ENCODE measurements at places on chromosomes 5 and 9.

DNA sequence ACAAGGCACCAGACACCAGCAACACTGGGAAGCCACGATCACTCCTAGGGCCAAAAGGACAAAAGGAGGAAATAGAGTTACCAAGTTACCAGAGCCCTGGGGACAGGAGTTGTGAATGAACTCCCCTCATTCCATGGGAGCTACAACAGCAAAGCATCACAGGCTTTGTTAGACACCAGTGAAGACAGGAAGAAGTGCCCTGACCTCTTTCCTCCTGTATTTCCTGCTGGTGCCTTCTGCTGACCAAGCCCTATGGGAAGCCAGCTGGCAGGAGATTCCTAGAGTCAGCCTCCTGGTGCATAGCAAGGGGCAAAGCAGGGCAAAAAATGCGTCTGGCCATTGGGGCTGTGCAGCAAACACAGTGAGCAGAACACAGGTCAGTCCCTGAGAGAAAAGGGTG, 374.7 kb downstream of the ZSWIM6 start:
- DNase-seq = no peak

GRCh38 chr5:172920447-172920849, 38.8 kb upstream of the RPL26L1 start:
- no peak for DNase-seq

DNA sequence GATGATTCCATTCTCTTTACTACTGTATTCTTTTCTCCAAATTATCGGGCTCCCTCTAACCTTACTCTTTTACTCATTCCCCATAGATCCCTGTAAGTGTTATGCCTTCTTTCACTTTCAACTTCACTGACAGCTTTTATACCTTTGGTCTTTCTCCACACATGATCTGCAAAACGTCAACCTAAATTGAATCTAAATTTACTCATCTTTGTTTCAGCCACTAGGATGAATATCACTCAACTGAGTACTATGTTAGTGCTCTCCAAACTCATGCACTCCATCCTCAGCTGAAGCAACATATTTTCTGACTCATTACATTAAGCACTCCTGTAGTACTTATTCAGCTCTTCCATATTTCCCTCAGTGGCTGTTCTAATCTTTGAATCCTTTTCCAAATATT, 133.4 kb downstream of the ADAMTS19 start:
- no peak for DNase-seq

DNA sequence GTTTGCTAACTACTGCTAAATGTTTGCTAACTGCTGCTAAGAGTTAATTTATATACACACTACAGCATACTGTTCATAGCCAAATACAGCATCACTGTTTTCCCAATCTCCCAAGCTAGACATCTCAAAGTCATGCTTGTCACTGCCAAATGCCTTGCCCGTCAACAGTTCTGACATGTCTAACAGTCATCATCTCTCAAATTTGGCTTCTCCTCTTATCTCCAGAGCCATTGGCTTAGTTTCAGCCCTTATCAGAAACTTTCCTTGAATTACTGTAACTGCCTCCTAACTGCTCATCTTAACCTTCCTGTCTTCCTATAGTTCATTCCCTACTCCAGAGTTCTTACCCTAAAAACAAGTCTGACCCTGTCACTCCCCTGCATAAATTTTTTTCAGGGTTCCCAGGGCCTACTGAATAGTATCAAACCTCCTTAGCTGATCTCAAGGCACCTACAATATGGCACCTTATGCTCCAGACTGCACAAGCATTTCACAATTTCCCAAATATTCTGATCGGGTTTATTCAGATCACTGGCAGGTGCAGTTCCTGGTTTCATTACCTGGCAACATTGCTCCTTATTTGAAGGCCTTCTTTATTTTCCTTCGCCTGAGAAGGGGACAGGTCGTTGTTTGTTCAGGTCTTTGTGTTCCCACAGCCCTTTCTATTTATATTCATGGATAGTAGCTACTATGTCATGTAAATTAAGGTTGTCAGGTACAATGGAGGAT, 55.9 kb upstream of the ANKRD55 start:
- no peak for DNase-seq

- DNase-seq = no peak
Measured at GRCh38 chr5:149172261-149172660, 31.0 kb downstream of the ABLIM3 start.

DNA sequence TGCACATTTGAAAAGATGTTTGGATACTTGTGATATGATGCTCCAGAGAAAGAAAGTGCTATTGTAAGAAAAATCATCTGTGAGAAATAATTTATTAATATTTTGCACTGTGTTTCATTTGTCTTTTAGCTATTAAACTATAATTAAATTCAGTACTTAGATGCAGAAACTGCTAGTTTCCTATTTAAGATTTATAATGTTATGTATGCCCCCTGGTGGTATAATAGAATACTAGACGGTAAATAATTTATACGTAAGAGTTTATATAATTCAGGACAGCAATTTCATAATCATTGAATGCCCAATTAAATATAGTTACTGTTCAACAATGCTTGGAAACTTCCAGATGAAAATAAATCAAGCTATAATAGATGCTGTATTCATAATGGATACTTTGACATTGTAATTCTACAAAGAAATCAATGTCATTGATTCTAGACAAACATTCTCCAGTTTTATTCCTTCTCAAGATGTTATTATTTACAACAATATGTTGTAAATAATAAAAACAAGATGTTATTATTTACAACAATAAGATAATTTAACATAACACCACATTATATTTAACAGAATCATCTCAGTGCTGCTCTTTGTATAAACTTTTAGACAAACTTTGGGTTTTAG, 101.0 kb downstream of the TMEM232 start:
- DNase-seq = no peak

DNA sequence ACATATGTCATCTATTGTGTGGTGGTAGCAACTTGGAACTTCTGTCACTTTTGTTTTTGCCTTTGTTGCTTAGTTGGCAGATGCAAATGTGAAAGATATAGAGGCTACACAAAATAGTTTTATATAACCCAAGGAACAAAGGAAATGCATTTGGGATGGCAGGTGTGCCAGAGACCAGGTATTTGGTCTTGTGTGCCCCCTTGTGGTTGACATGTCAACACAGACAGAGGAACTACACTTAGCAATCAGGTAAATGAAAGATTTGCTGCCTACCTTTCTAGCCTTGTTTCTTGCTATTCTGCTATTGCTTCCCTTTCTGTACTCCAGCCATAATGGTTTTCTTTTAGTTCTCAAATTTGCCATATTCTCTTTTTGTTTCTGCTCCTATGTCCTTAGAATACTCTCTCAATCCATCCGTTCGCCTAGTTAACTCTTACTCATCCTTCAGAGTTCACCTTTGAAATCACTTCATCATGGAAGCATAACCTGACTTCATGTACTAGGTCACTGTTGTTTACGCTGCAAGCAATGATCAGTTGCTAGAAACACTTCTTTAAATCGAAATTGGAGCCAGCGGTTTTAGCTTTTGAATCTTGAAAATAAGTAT, 119.5 kb downstream of the TRPM3 start:
- no peak for DNase-seq

DNA sequence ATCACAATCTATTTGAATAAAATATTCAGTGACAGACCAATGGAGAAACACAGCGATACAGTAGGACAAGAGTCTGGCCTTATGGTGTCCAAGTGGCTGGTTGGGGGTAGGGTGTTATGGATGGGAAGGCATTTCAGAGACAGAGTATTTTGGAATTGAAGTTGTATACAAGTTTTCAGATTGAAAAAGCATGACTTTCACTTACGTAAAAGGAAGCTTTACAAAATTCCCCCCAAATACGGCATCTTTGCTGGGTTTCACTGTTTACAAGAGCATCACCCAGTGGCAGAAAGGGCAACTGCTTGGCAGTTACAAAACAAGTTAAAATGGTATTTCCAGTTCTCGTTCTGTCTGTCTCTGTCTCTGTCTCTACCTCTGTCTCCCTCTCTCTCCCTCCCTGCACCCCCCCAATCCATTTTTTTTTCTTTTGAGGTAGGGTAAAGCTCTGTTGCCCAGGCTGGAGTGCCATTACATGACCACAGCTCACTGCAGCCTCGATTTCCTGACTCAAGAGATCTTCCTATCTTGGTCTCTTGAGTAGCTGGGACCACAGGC, 86.2 kb downstream of the PTPN3 start:
- DNase-seq = no peak

DNA sequence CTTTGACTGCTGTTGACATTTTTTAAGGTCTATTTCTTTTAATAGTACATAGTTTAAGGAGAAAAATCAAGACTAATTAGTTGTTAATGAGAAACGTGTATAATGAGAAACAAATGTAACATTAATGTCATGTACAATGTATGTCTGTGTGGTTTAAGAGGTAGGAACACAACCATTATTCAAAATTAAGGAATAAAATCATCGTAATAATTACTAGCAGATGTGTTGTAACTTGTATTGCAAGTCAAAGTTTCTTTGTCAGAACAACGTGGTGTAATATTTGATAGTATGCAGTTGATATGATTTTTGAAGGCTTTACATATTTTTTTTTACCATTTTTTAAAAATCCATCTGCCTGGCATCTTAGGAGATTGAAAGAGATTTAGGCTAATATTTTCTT, 120.2 kb upstream of the ARRDC3 start:
- no peak for DNase-seq

GRCh38 chr9:17795744-17796143, 216.9 kb downstream of the SH3GL2 start:
- no peak for DNase-seq

- DNase-seq = no peak
Measured at GRCh38 chr5:176877793-176878331, 21.3 kb downstream of the HK3 start.

- no peak for DNase-seq
Measured at GRCh38 chr5:61811052-61811451, 479.0 kb downstream of the ZSWIM6 start.

DNA sequence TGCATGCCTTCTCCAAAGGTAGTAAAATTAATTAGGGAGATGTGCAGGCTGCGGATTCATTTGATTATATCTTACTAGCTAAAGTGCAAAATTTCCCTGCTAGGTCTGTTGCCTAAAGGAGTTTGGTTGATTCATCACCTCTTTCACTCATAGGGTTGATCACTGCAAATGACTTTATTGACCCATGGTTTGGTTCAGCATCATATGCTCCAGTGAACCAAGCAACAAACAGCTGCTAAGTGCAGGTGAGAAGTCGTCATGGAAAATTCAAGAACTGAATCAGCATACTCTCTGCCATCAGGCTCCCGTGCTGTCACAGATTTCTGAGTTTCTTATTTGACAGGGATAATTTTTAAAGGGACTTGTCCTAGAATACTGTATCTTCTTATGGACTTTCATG, 571.8 kb upstream of the CDH18 start:
- DNase-seq = no peak

GRCh38 chr9:8417341-8417740, 617.8 kb upstream of the DMAC1 start:
- DNase-seq = no peak

DNA sequence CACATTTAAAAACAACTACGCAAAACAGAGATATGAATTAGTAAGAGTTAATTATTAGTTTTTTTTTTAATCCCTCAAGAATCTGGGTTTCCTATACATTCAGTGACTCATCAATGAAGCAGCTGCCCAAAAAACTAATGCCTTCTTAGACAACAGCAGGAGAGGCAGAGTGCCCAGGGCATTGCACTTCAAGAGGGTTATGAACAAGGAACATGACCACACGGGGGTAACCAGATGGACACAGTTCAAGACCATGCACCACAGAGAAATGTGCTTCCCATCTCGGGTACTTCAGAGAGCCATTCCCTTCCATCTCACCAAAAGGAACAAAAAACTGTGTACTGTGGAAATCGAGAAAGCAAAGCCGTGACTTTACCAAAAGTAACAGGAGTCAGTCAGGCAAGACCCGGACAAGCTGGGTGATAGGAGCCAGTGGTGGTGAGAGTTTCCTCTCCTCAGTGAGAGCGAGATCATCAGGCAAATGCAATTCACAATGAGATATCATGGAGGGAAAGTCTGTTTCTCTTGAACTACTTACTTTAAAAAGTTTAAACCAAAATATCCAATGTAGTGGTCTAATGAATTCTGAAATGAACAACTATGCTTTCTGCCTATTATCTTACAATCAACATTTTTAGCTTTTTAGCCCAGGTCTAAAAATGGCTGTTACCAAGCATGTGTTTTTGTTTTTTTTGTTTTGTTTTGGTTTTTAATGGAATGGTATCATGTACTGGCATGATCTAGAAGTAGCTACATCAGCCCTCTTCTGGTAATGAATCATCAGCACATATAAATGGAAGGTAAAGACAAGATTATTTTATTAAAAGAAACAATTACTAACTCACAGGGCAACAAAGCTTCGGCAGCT, 192.1 kb downstream of the TSSK1B start:
- DNase-seq = no peak

- no peak for DNase-seq
Measured at GRCh38 chr5:132181011-132181629, 46.5 kb downstream of the P4HA2 start.

DNA sequence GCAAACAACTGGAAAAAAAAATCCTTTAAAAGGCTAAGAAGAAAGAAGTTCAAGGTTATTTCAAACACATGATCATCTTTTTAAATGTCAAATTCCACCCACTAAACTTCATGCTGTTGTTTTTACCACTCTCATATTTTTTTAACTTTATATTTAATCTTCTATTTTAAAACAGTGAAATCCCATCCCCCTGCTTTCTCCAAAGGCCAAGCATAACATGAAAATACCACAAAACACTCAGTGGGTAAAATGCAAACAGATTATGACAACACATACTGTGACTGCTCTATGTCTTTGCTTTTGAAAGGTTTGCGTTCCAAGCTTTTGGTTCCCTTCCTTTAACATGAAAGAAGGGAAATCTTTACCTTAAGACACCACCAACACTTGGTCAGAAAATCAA, 127.6 kb downstream of the SNCAIP start:
- DNase-seq = no peak

DNA sequence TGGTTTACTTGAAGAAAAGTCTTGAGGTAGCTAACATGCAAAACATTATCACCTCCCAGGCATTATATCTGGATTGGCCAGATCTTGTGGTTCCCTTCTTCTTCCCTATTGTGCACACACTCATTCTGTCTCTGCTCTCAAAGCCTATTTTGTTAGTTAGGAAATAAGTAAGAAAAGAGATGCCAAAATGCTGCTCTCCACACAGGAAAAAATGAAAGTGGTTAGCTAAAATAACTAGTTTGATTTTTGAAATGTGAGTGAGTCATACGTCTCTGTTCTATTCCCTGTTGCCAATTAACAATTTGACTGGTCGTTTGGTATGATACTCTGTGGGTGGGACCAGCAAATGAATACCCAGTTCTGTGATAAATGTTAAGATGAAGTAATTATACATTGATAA, 28.1 kb downstream of the LMNB1 start:
- no peak for DNase-seq

DNA sequence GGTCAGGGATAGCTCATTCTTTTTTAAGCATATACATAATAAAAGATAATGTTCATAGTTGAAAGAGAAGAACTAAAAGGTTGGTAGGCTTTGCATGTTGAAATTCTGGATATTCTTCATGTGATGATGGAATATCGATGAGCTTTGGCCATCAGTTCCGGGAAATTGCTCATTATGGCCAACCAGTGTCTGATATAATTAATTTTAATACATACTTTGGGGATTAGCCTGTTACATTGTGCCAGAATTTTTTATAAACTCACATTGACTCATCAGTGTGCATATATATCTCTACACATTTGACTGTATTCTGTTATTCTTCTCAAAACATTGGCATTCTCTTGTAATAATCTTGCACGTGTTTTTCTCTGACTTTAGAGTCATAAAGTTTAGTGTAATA, 84.3 kb downstream of the NNT start:
- DNase-seq = no peak

Data from GM12892 (cell line).